ENCODE measurements at places on chromosomes 4 and X. TPM values are rescaled to one million over a fixed set of nuclear protein-coding genes. Genes with fewer than 3 reads are reported as not detected.

GRCh38 chr4:157994863-157995262 lies 178.0 kb downstream of the GASK1B start:
- peaks cover 47% of the 10 kb centered on the region for H3K4me1 ChIP-seq
- DNase-seq, result no peak
- no peak overlapping the region for H3K4me3 ChIP-seq
- no peaks in the 10 kb centered on the region for H3K36me3 ChIP-seq
- H3K27me3 ChIP-seq, result no peaks in the 10 kb centered on the region
- peak overlapping the region; percentile 72 for H3K27ac ChIP-seq

DNA sequence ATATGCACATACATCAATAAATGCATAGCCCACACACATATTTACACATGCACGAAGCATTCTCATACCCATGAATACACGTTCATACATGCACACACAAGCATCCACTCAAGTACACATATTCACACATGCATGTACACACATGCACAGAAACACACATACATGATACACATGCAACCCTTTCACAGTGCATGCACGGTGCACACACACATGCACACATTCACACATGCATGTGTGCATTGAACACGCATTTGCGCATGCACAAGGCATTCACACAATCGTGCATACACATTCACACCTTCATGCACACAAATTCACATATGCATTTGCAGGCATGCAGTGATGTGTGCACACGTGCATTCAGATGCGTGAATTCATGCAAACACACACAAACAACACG lies 324.5 kb downstream of the DHRSX start:
- H3K4me3 ChIP-seq, result no peak overlapping the region
- H3K4me1 ChIP-seq, result no peaks in the 10 kb centered on the region
- DNase-seq, result no peak
- H3K36me3 ChIP-seq, result no peaks in the 10 kb centered on the region
- no peaks in the 10 kb centered on the region for H3K27me3 ChIP-seq
- H3K27ac ChIP-seq, result no peak overlapping the region

DNA sequence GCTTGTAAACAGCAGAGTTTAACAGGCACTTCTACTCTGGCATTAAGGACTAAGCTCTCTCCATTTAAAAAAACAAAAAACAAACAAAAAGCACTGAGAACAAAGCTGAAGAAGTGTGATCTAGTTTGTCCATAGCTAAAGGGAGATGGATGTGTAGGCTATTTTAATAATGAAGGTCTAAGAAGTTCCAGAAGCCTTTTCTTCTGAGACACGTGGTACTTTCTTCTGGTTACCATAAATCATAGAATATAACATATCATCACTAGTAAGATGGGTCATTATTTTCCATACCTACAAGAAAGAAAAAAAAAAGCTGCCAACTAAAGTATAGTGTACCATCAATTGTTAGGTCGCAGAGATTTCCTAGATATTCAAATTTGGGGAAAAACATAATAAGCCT lies 722 bp upstream of the NBDY start:
- no peaks in the 10 kb centered on the region for H3K36me3 ChIP-seq
- H3K27me3 ChIP-seq, result peaks cover 10% of the 10 kb centered on the region
- no peak for DNase-seq
- peaks cover 11% of the 10 kb centered on the region for H3K4me1 ChIP-seq
- H3K4me3 ChIP-seq, result no peak overlapping the region
- H3K27ac ChIP-seq, result peak overlapping the region; percentile 86

DNA sequence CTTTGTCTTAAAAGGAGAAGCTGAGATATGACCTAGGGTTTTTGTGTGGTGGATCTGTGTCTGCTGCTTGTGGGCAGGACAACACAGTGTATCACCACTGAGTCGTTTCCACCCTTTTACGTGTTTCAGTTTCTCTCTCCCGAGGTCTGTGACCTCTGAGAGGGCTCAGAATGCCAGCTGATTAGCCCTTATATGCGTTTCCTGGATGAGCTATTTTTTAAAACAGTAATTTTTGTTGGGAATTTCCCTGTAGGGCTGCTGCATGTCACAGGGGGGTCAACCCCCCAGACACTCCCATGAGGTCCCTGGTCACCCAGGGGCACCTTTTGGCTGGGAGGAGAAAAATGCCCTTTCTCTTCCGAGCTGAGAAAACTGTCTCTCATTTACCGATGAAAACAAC lies 170.4 kb upstream of the CASK start:
- peaks cover 11% of the 10 kb centered on the region for H3K27me3 ChIP-seq
- no peak overlapping the region for H3K4me3 ChIP-seq
- H3K4me1 ChIP-seq, result no peaks in the 10 kb centered on the region
- H3K36me3 ChIP-seq, result no peaks in the 10 kb centered on the region
- no peak for DNase-seq

DNA sequence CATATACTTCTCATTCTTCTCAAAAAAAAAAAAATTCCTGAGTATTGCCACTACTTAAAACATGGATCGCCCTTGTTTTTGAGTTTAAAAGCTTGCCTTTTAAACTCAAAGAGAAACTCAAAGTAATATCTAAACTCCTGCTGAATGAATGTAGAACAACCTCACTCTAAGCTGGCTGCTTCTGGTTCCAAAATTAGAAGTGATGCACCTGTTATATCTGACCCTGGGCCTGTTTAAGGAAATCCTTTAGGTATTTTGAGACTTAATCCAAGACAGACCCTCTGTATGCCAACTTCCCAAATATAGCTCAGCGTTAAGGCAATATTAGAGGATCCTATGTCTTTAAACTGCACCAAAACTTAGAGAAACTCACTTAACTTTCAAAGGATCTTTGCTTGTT lies 1.8 kb upstream of the OTUD4 start:
- no peaks in the 10 kb centered on the region for H3K36me3 ChIP-seq
- H3K4me1 ChIP-seq, result peaks cover 22% of the 10 kb centered on the region
- no peaks in the 10 kb centered on the region for H3K27me3 ChIP-seq
- no peak overlapping the region for H3K4me3 ChIP-seq

DNA sequence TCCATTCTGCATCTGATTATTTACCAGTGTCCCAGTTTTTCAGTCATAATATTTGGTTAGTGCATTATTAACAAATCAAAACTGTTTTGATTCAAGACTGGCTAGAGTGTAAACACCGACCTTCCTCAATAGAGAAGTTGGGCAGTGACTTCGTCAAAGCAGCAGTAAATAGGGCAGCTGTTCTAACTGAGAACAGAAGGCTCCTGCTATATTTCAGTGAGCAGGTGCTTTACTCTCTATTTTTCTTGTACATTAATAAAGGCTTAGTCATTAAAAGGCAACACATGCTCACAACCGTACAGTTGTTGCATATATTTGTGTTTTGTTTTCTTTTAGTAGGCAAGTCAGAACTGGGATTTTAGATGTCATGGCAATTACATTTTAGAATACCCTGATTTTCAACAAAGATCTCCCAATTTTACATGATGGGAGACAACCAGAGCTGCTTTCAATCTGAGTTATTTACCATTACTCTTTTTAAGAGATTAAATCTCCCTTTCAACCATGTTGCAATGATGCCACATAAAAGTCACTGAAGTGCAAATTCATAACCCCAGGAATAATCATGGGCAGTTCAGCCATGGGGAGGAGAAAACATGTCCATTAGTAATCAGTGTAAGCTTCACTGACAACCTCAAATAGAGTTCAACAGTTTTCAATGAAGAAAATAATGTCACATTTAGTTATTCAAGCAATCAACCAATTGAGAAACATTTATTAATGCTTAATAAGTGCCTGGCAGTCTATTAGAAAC lies 233.3 kb downstream of the NDST4 start:
- H3K27ac ChIP-seq, result no peak overlapping the region
- DNase-seq, result no peak
- H3K4me3 ChIP-seq, result no peak overlapping the region
- no peaks in the 10 kb centered on the region for H3K27me3 ChIP-seq
- H3K36me3 ChIP-seq, result no peaks in the 10 kb centered on the region
- H3K4me1 ChIP-seq, result no peaks in the 10 kb centered on the region

DNA sequence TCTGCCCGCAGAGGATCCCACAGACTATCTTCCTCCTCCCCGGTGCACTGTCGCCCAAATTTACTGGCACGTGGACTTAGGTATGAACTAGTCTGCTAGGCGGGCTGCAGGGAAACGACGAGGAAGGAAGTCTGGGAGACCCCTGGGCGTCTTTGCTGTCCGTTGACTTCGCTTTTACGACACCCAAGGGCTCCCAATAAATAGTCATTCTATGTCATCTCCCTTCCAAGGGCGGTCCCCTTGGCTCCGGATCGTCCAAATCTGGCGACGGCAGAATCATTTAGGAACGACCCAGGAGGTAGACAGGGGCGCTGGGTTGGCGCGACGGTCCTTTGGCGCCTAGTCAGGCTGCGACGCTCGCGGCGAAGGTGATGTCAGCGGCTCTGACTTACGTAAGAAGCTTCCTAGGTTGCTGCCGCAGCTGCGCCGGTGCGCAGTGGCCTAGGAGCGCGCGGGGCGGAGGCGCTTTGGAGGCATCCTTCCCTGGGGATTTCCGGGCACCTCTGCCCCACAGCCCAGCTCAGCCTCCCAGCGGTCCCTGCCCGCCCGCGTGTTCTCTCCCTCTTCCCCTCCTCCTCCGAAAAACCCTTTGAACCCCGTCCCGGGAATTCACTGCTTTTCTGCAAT lies 2.2 kb downstream of the NHS start:
- peaks cover 3% of the 10 kb centered on the region for H3K27me3 ChIP-seq
- no peaks in the 10 kb centered on the region for H3K4me1 ChIP-seq
- no peaks in the 10 kb centered on the region for H3K36me3 ChIP-seq
- peak; percentile 72 for DNase-seq

DNA sequence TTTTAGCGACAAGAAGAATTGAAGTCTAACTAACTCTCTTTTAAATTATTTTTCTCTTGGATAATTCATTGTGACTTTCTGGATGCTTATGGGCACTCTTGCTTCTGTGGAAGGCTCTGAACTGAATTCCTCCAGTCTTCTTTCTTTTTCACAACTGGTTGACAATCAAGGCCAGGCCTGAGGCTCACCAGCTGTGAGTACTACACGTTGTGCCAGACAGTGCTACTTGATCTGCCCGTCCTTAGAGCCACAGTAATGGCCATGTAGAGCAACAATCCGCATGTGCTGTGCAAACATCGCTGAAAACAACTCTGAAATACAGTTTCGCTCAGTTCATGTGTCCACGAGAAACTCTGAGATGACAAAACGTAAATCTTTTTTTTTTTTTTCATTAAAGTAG lies 1336.3 kb upstream of the AGA start:
- H3K27ac ChIP-seq, result no peak overlapping the region
- no peaks in the 10 kb centered on the region for H3K27me3 ChIP-seq
- H3K4me1 ChIP-seq, result no peaks in the 10 kb centered on the region
- no peaks in the 10 kb centered on the region for H3K36me3 ChIP-seq
- no peak for DNase-seq

- no peaks in the 10 kb centered on the region for H3K27me3 ChIP-seq
- no peaks in the 10 kb centered on the region for H3K36me3 ChIP-seq
- no peak for DNase-seq
These were observed 75.6 kb downstream of the CCNG2 start for GRCh38 chr4:77232653-77233052.

GRCh38 chr4:108213308-108213707 lies 44.6 kb upstream of the LEF1 start:
- no peak overlapping the region for H3K27ac ChIP-seq
- H3K27me3 ChIP-seq, result no peaks in the 10 kb centered on the region
- no peaks in the 10 kb centered on the region for H3K36me3 ChIP-seq
- DNase-seq, result no peak
- H3K4me3 ChIP-seq, result no peak overlapping the region

GRCh38 chr4:84269536-84270044 lies 229.5 kb downstream of the NKX6-1 start:
- H3K27ac ChIP-seq, result no peak overlapping the region
- no peaks in the 10 kb centered on the region for H3K27me3 ChIP-seq
- no peak for DNase-seq

GRCh38 chrX:57822818-57823217 lies 87.4 kb downstream of the ZXDA start:
- no peak overlapping the region for H3K4me3 ChIP-seq
- H3K36me3 ChIP-seq, result no peaks in the 10 kb centered on the region
- no peak overlapping the region for H3K27ac ChIP-seq
- peaks cover 10% of the 10 kb centered on the region for H3K27me3 ChIP-seq
- DNase-seq, result no peak
- no peaks in the 10 kb centered on the region for H3K4me1 ChIP-seq

DNA sequence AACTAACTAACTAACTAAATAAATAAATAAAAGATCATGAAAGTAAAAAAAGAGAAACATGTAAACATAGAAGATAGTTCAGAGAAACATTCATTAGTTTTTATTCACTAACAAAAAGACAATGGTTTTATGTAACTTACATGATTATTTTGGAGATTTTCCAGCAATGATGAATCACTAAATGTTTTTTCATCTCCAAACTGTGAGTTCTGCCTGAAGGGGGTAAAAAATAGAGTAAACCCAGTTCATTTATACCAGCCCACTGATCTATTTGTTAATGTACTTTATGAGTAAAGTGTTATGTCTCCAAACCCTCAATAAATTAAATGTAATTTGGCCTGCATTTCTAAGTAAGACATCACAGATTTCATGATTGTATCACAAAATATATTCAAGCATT lies 101.1 kb downstream of the ATP8A1 start:
- H3K4me3 ChIP-seq, result no peak overlapping the region
- H3K4me1 ChIP-seq, result peaks cover 5% of the 10 kb centered on the region
- no peak overlapping the region for H3K27ac ChIP-seq
- DNase-seq, result no peak
- no peaks in the 10 kb centered on the region for H3K36me3 ChIP-seq

GRCh38 chr4:120568731-120569130 lies 353.8 kb downstream of the PRDM5 start:
- DNase-seq, result no peak
- H3K27me3 ChIP-seq, result no peaks in the 10 kb centered on the region
- no peak overlapping the region for H3K4me3 ChIP-seq
- H3K4me1 ChIP-seq, result no peaks in the 10 kb centered on the region
- no peak overlapping the region for H3K27ac ChIP-seq

DNA sequence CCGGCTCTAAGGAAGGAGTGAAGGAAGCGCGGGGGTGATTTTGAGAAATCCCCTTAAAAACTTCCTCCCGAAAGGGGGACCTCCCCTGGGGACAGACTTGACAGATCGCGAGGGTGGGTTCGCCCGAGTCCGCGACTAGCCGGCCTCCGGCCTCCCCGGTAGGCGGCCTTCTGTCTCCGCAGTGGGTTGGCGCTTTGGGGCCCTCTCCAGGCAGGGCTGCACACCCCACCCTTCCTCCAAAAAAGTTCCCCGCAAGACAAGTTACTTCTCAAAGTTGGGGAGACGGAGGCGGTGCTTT lies 24.8 kb downstream of the HOPX start:
- H3K27ac ChIP-seq, result no peak overlapping the region
- H3K4me1 ChIP-seq, result peaks cover 26% of the 10 kb centered on the region
- H3K4me3 ChIP-seq, result peak overlapping the region; percentile 69
- DNase-seq, result no peak
- H3K36me3 ChIP-seq, result no peaks in the 10 kb centered on the region

GRCh38 chr4:189267312-189267965 lies 673.2 kb upstream of the FRG1 start:
- H3K36me3 ChIP-seq, result no peaks in the 10 kb centered on the region
- H3K27ac ChIP-seq, result no peak overlapping the region
- no peak overlapping the region for H3K4me3 ChIP-seq
- no peak for DNase-seq
- H3K27me3 ChIP-seq, result no peaks in the 10 kb centered on the region

GRCh38 chr4:169987327-169988228 lies 38.6 kb downstream of the MFAP3L start:
- no peaks in the 10 kb centered on the region for H3K4me1 ChIP-seq
- H3K27ac ChIP-seq, result no peak overlapping the region
- no peak for DNase-seq
- H3K4me3 ChIP-seq, result no peak overlapping the region
- no peaks in the 10 kb centered on the region for H3K27me3 ChIP-seq
- no peaks in the 10 kb centered on the region for H3K36me3 ChIP-seq

Gene SPANXA1
- total RNA-seq, result not detected

Gene PLA2G12A
- 15.9 TPM for total RNA-seq

Gene NLRP2B
- not detected for total RNA-seq

Gene MAOA
- total RNA-seq, result 27.7 TPM

Gene WNK3
- 25.1 TPM for total RNA-seq

Gene EDA2R
- 4.1 TPM for total RNA-seq

Gene BEND2
- total RNA-seq, result 0.06 TPM

Gene BEX5
- total RNA-seq, result 15.0 TPM

Data from adrenal gland (tissue), 19 donors.